ENCODE measurements at places on chromosomes 11 and 22.

- peak; percentile 39 for DNase-seq
Observed at GRCh38 chr11:124195189-124195734, 12.1 kb downstream of the OR10D3 start.

DNA sequence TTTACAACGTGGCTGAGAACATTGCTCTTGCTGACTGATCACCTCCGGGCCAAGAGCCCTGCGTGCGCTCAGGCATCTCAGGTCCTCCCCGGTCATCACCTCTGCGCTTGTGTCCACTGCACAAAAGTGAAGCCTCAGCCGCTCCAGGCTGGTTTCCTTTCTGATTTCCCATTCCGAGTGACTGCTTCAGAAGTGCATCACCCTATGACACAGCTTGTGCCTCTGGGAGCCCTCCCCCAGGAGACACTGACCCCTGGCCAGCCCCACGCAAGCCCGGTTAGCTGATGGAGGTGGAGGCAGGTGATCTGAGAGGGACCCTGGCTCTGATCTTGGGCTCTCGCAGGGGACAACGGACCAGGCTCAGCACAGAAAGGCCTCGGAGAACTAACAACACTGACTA is 38.3 kb upstream of the GNB1L start:
- no peak for DNase-seq

DNA sequence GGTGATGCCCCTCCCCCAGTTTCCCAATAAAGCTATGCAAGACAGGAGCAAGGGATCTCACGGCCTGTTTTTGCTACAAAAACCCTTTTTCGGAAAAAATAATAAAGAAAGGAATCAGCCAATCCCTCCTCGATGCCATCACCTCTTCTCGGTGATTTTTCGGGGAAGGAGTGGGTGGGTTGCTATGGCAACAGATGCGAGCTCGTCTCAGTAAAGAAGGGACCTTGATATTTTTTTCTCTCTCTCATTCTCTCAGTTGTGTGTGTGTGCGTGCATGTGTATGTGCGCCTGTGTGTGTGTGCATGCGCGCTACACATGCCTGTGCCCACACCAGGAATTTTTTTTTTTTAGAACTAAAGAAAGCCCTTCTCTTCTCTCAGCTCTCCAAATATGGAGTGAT is 3.8 kb upstream of the NPAS4 start:
- no peak for DNase-seq

- no peak for DNase-seq
Observed at GRCh38 chr11:68282141-68282860, 10.5 kb upstream of the C11orf24 start.

DNA sequence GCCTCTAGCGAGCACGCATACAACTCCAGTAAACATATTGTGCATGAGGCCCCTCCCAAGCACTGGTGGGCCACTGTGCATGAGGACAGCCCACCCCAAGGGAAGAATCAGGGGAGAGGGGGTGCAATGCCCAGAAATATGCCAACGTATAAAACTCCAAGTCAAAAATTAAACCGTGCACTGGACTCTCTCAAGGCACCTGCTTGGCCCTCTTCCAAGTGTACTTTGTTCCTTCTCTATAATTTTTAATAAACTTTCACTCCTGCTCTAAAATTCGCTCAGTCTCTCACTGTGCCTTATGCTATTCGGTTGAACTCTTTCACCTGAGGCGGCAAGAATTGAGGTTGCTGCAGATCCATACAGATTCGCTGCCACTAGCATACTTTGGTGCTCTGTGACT is 465.3 kb upstream of the TENM4 start:
- DNase-seq: no peak
